ENCODE measurements at places on chromosomes 5 and 9. TPM values are rescaled to one million over a fixed set of nuclear protein-coding genes. Genes with fewer than 3 reads are reported as not detected.

Gene CDC20B
- total RNA-seq: not detected

Gene PIP5KL1
- total RNA-seq: 10.2 TPM

Gene PCDHB14
- total RNA-seq: 0.04 TPM

Gene PCDHAC1
- total RNA-seq: 0.16 TPM

Gene PCDHGB1
- total RNA-seq: 0.23 TPM

Gene TEK
- 0.23 TPM for total RNA-seq

Gene GFI1B
- not detected for total RNA-seq

Gene EDIL3
- under 0.01 TPM for total RNA-seq

Gene SIGMAR1
- 248 TPM for total RNA-seq

Gene PCDHGA5
- not detected for total RNA-seq

Gene ETF1
- total RNA-seq: 116 TPM
